GM23248 (cell line): ENCODE measurements at places on chromosomes 4 and X. TPM values are rescaled to one million over a fixed set of nuclear protein-coding genes. Genes with fewer than 3 reads are reported as not detected.

The DGKK gene
- not detected in 2 replicates for polyA plus RNA-seq

The CABS1 gene
- not detected in 2 replicates for polyA plus RNA-seq

The H2BW2 gene
- polyA plus RNA-seq: not detected in 2 replicates

The ERVMER34-1 gene
- polyA plus RNA-seq: not detected in 2 replicates

The CAPN6 gene
- not detected in 2 replicates for polyA plus RNA-seq

The GYPB gene
- polyA plus RNA-seq: 0.58 TPM in 1 of 2 replicates, not detected in the other

DNA sequence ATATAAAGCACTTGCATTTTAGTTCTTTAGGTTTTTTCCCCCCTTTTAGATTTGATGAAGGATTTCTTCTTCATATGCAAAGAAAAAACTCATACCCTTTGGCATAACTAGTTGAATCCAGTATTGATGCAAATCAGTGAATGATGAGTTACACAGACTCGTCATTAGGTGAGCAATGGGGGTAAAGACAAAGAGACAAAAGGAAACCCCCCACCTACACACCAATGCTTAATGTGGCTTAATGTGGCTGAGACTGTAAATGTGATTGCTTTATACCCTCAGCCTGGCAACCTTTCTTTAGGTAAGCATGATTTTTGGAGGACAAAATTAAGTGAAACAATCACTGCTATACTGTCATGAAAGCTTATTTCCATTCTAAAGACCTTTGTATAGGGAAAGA lies 39.5 kb downstream of the CD40LG start:
- DNase-seq: no peak

- no peak for DNase-seq
Observed at GRCh38 chrX:19789782-19790181, 97.6 kb downstream of the SH3KBP1 start.

DNA sequence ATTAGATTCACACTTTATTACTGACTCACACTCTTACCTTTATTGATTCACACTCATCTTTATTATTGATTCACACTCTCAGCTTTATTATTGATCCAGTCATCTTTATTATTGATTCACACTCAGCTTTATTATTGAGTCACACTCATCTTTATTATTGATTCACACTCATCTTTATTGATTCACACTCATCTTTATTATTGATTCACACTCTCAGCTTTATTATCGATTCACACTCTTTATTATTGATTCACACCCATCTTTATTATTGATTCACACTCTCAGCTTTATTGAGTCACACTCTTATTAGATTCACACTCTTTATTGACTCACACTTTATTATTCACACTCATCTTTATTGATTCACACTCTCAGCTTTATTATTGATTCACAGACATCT lies 31.3 kb downstream of the HTRA3 start:
- DNase-seq: no peak

DNA sequence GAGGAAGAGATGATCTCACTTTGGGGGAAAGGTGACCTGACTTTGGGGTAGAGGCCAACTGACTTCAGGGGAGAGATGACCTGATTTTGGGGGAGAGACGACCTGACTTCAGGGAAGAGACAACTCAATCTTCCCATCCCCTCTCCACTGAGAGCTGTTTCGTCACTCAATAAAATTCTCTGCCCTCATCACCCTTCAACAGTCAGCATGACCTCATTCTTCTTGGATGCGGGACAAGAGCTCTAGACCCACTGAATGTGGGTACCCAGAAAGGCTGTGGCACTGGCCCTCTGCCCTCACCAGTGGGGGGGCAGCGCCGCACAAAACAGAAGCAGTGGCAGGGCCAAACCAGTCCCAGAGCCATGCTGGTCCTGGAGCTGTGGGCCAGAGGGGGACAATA lies 34.6 kb downstream of the ATXN3L start:
- DNase-seq: no peak

DNA sequence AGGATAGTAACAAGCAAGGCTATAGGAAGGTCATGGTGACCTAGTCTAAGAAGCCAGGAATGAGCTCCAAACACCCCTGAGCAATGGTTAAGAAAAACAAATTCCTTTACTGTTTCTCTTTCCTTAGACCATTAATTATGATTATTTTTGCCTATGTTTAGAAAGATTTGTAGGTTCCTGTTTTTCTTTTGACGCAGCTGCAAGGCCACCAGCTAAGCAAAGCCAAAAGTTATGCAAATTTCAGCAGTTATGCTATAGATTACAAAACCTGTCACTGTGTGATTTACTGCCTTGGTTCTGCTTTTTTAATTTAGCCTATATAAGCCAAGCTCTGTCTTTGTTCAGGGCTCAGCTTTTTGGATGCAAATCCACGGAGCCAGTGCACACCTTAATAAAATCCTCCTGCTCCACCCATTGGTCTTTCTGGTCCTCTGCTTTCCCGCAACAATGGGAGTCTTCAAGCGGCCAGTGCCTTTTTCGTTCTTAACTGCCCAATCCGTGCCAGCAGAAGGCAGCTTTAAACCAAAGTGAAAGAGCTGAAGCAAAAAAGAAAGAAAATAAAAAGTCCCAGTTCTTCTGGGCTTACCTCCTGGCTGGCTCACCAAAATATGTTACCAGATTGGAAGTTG lies 1.4 kb upstream of the CEP135 start:
- DNase-seq: peak; percentile 35

DNA sequence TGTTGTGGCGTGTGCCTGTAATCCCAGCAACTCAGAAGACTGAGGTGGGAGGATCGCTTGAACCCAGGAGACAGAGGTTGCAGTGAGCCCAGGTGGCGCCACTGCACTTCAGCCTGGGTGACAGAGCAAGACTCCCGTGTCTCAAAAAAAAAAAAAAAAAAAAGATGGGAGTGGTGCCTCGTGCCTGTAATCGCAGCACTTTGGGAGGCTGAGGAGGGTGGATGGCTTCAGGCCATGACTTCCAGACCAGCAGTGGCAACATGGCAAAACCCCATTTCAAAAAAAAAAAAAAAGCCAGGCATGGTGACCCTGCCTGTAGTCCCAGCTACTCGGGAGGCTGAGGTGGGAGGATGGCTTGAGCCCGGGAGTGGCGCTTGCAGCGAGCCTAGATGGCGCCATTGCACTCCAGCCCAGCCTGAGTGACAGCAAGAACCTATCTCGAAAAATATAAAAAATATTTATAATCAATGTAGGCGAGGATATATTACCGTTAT lies 27.0 kb downstream of the EIF2S3 start:
- DNase-seq: peak; percentile 65

GRCh38 chrX:71164071-71164470 lies 19.4 kb downstream of the NLGN3 start:
- DNase-seq: no peak

- DNase-seq: no peak
Observed at GRCh38 chr4:151629097-151629783, 131.6 kb downstream of the GATB start.

- DNase-seq: no peak
Observed at GRCh38 chrX:13499736-13500135, 69.7 kb upstream of the EGFL6 start.

DNA sequence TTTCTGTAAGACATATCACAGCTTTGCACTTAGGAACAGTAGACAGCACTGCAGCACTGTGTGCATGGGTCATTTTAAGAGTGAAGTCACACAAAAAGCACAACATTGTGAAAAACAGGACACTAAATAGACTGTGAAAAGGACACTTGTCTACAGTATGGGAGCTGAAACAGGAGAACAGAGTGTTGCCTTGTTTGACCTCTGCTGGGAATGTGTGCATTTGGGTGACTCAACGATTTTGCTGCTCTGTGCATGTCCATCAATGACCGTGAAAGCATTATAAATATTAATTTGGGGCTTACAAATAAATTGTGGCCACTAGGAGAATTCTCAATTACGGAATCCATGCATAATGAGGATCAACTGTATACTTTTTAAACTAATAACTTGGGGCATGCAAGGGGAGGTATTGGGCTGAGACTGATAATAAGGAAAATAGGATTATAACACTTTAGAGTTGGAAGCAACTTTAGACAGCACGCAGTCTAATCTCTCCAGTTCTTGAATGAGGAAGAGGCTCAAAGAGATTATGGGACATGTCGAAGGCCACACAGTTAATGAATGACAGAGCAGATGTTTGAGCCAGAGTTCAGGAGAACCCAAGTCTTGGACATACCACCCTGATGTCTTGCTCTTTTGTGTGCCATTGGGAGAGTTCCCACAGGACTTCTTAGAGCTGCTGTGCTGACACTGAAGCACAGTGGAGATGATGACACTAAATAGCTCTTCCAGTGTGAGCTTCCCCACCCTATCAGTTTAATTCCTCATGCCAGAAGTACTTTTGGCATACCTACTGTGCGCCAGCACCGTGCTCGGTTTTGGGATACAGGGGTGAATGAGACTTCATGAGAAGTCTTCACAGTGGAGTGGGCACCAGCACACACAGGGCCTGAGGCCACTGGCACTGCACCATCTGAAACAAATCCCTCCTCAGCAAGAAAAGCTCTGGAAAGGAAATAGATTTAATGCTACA lies 79.3 kb downstream of the FRAS1 start:
- DNase-seq: no peak

GRCh38 chr4:141348573-141348972 lies 127.9 kb downstream of the ZNF330 start:
- DNase-seq: no peak

- DNase-seq: no peak
Observed at GRCh38 chr4:14614840-14615239, 387.4 kb upstream of the CPEB2 start.
